ENCODE measurements at places on chromosomes 16 and 17. TPM values are rescaled to one million over a fixed set of nuclear protein-coding genes. Genes with fewer than 3 reads are reported as not detected.

DNA sequence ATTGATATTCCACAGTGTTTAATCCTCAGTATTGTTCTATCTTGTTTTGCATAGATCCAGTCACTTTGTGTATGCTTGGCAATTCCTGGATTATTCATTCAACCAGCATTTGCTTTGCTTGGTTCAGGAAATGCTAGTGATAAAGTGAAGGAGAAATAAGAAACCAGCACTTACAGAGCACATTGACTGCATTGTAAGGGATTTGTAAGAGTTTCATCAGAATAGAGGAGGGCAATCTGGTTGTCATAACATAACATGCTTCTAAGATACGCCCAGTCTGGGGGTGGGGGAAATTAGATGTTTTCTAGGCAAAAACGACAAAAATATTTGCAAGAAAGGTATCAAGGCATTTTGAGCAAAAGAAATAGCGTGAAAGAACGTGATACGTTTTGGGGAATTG, 40.4 kb downstream of the TNRC6A start:
- DNase-seq, result no peak

- no peak for DNase-seq
Observed at GRCh38 chr16:27489906-27490305, 59.8 kb downstream of the GTF3C1 start.

Gene SLC12A3
- polyA plus RNA-seq, result 26.3 TPM

Gene CASKIN1
- 1.5 TPM for polyA plus RNA-seq

Gene C16orf54
- polyA plus RNA-seq, result 0.32 TPM

Gene SYCE1L
- polyA plus RNA-seq, result 2.1 TPM

Gene GPT2
- polyA plus RNA-seq, result 34.3 TPM

Gene CMC2
- polyA plus RNA-seq, result 72.8 TPM

- DNase-seq, result no peak
Observed at GRCh38 chr16:78516006-78516736, 416.7 kb downstream of the WWOX start.

DNA sequence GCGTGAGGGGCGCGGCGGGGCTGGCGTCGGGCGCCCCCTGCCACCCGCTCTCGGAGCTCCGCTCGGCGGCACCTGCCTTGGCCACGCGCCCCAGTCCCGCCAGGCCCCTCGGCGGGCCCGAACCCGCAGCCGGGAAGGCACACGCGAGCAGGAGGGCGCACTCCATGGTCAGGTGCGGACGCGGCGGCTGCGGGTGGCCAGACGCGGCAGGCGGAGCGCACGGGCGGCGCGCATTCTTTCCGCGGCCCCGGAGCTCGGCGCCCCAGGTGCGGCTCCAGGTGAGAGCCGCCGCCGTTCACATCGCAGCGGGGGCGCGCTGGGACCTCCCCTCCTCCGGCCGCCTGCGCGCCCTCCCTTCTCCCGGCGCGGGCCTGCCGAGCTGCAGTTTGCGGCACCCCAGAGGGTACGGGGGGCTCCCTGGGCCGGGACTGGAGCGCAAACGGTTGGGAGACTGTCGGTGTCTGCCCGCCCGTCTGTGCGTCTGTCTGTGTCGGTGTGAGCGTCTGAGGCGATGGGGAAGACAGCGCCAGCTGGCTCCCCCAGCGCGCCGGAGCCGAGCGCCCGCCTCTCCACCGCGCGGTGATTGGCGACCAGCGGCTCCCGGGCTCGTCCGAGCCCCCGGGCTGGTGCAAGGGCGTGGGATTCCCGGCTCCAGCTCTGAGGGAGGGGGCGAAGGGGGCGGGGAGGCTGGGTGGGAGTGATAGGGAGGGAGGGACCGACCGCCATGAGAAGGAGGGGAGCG, at the start of gene ADAMTS18:
Gene ADAMTS18, minus strand, starts transcription at position 505 of the 742 bp plus-strand sequence. Its CDS starts 339 bp downstream, at position 166.
- no peak for DNase-seq

Gene APOBR
- polyA plus RNA-seq, result 0.50 TPM

- DNase-seq, result no peak
Observed at GRCh38 chr17:72258711-72259110, 137.9 kb downstream of the SOX9 start.

- no peak for DNase-seq
Observed at GRCh38 chr17:38439436-38439835, 11.2 kb downstream of the ARHGAP23 start.

- no peak for DNase-seq
Observed at GRCh38 chr17:64627797-64628196, 34.3 kb downstream of the SMURF2 start.

DNA sequence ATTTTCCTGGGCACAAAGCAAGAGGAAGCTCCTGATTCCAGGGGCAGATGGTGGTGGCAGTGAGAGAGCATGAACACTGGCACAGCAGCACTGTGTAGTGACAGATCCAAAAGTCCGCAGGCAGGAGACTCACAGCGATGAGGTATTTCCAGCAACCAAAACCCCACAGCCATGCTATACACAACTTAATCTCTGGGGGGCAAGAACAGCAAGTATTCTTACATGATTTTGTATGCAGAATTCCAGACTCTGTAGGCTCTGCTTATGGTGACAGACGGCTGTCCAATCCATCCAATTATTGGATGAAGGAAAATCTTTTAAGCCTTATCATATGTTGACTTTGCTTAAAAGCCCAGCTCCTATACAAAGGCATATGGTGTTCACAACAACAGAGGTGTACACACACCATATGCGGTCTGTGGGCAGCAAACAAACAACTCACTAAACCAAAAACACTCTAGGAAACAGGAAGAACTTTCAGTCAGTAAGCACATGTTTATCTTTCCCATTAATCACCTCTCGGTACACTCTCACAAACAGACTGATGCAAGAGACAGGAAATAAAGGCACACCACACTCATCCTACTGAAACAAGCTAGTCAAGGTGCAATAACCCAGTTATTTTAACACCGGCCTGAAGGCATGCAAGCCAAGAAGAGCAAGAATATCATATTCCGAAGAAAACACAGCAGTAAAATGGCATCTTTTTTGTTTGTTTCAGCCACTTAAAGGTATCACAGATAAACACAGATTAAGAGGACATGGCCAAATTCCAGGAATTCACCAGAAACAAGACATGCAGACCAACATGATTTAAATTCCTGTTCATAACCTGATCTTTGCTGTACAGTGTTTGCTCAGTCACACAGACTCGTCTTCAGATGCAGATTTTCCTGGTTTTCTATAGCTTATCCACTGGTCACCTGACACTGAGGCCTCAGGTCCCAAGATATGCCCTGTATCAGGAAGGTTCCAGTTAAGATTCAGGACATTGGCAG, 47.8 kb downstream of the ERN1 start:
- no peak for DNase-seq

DNA sequence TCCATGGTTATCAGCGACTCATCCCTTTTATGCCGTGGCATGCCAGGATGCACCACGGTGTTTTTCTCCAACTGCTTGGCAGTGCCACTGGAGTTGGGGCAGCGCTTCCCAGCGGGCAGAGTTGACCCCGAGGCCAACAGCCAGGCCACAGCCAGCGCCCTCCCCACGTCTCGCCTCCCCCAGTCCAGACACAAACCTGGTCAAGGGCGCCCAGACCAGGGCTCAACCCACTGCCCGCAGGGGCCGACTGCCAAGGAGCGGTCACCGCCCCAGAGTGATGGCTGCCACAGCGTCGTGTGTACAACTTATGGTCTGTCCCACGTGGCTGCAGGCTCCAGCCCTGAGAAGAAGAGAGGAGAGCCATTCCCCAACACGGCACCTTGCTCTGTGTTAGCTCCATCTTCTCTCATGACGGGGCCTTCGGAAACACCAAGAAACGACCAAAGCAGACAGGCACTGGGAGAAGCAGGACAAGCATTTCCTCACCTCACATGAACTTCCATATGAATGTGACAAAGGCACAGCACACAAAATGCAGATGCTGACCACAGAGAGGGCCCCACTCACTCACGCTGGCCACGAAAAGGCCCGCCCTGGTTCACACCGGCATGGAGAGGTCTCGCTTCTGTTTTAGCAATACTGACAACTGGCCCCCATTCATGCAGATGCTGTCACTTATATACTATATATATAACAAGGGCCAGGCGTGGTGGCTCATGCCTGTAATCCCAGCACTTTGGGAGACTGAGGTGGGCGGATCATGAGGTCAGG, 27.0 kb downstream of the AXIN1 start:
- DNase-seq, result no peak

Gene ZNF785
- 30.0 TPM for polyA plus RNA-seq

DNA sequence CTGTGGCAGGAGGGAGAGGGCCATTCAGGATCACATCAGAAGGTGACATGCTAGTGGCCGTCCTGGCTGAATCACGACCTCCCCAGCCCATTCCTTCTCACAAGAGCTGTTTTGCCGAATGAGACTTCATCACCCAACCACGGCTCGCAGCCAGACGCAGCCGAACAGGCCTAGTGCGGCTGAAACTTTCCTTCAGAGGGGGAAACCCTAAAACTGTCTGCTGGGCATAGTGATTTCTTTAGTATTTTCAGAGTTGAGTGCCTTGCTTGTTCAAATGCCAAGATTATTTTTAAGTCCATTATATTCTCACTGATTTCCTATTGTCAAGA, 343.7 kb downstream of the CPPED1 start:
- no peak for DNase-seq

Gene TK2
- polyA plus RNA-seq, result 41.8 TPM

DNA sequence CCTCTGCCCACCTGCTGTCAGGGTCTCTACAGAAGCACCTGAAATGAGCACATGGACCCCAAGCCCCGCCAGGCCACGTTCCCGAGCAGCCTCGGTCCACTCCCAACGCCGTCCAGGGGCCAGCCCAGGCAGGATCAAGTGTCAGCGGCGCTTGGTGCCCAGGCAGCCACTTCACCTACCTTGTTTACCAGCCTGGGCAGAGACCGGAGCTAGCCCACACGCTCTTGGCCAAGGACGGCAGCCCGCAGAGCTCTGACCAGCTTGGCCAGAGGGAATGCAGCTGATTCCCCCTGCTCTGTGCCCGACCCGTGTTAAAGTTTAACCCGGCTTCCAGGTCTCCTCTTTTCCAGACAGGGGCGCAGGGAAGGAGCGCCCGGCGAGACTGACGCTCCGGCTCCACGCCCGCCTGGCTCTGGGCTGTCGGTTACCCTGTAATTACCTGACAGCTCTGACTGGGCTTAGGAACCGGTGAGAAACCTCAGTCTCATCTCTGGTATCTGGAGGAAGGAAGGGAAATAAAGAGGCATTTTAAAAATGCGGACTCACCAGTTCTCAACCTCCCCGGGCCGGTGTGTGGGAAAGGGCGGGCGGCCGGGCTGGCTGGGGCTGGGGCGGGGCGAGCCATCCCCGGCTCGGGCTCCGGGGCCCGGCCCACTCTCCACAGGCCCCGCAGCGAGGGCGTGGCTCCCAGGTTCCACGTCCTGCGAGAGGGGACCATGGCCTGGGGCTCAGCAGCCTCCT, 4.6 kb downstream of the KIFC3 start:
- DNase-seq, result no peak

DNA sequence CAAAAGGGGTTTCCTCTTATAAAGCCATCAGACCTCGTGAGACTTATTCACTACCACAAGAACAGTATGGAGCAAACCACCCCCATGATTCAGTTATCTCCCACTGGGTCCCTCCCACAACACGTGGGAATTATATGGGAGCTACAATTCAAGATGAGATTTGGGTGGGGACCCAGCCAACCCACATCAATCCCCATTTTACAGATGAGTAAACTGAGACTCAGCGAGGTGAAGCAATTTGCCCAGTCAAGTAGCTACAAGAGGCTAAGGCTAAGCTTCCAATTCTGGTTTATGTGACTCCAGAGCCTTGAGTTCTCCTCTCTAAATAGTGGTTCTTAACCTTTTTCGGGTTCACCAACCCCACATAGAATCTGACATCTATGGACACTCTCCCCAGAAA, 8.8 kb downstream of the CD300A start:
- no peak for DNase-seq
